Mammary epithelial cell (primary cell): ENCODE measurements at places on chromosomes 7 and 10. TPM values are rescaled to one million over a fixed set of nuclear protein-coding genes. Genes with fewer than 3 reads are reported as not detected.

CRHR2 gene
- total RNA-seq: not detected

CCDC7 gene
- total RNA-seq: 2.6 and 2.7 TPM in 2 replicates

TMEM176B gene
- not detected in 2 replicates for total RNA-seq

NT5C2 gene
- total RNA-seq: 53.2 TPM

GRCh38 chr7:15306296-15306695 lies 255.5 kb downstream of the AGMO start:
- DNase-seq: no peak

- no peak for DNase-seq
These were observed 59.0 kb upstream of the ZC3HAV1 start for GRCh38 chr7:139168479-139168878.

- DNase-seq: no peak
These were observed 81.4 kb downstream of the WDR37 start for GRCh38 chr10:1137499-1138163.

- DNase-seq: no peak
These were observed 9.8 kb downstream of the CUBN start for GRCh38 chr10:17119845-17120244.

- DNase-seq: no peak
These were observed 103.7 kb upstream of the VWC2 start for GRCh38 chr7:49669692-49670260.

DNA sequence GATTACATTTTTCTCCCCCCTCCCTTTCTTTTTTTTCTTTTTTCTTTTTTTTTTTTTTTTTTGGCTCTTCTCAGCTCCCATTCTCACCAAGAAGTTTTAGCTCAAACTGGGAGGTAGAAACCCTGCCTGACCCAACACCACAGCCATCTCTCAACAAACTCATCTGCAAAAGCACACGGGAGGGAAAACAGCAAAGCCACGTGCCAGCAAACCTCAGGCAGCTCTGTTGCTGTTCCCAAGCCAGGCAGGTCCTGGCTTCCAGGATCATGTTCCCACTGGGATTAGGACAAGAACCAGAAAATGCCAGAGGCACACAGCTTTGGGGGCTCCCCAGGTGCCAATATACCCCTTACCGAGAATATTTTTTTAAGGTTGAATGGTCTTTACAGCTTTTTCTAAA lies 56.7 kb downstream of the ITIH5 start:
- no peak for DNase-seq
